ENCODE measurements at places on chromosomes 3 and 15.

DNA sequence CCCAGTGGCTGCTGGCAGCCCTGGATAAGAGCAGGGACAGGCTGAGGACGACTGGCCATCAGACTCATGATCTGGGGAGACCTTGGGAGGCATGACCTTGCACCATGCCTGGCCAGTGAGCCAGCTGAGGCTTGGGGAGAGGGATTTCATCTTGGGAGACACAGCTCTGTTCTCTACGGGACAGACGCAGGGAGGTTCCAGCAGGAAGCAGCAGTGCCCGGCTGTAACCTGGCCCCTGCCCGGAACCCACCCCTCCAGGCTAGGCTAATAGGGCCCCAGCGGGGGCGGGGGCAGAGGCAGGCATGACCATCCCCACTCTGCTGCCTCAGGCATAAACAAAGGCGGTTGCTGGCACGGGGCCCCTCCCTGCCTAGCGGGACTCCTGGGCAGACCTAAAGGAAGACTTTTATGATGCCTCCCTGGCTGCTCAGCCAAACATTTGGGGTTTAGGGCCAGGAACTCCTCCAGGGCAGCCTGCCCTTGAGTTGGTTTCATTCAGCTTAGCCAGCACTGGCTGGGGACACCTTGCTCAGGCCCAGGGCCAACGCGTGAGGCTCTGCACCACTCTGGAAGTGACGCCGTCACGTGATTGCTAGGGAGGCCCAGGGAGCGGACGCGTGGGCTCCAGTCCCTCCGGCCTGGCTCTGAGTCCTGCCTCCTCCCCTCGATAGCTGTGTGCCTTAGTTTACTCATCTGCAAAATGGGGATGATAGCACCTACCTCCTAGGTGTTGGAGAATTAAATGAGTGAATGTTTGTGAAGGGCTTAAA, 27.6 kb downstream of the HDAC11 start:
- no peak for DNase-seq

DNA sequence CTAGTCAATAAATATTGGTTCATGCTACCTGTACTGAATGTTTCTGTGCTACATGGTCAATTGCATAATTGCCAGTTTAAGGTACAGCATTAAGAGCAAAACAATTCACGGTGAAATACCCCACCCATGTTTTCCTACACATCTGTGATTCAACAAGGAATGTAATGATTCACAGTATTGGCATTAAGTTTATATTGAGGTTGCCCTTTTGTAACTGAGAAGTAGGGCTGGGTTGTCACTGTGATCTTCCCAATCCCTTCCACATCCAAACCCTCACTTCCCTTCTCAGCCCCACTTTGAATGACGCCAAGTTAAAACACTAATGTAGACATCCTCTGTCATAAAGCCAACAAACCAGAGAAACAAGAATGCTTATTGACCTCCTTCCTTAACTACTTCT, 112.0 kb upstream of the TJP1 start:
- no peak for DNase-seq

- no peak for DNase-seq
Observed at GRCh38 chr3:130299531-130299930, 45.9 kb upstream of the COL6A5 start.

DNA sequence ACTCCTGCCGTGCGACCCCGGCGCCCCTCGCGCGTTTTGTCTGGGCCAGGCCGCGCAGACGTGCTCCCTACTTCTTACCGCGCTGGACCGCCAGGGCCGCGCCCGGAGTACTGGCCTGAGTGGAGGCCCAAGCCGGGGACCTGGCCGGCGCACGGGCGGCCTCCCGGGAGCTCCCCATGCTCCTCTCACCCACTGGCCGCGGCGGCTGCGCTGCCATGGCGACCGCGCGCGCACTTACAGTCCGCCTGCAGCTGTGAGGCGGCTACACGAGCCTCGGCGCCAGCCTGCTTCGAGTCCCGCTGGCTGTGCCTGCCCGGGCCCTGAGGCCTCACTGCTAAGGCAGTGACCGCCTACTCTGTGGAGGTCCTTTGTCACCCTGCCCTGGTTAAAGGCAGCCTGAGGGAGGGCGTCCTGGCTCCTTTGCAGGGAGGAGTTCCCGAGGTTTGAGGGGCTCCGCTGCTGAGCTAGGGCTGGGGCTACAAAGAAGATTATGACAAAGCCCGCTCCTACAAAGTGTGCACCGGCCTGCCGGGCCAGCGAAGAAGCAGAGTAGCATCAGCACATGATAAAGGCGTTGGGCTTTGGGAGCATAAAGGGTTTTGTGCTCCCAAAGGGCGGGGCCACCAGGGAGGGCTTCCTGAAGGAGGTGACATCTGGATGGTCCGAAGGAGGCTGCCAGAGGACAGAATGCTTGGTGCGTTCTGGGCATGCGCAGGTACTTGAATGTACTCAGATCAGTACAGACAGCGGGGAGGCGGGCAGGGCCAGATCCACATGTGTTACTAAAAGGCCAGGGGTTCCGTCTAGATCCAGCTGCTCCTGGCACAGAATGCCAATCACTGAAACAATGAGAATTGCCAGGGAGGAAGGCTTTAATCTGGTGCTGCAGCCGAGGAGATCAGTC, at the start of the genes LRRC34 and LRRIQ4:
TSS of gene LRRC34 (minus strand) at position 573 of the 904 bp plus-strand sequence. CDS start at position 217, 356 bp downstream.
TSS of gene LRRIQ4 (plus strand) at position 539 of the 904 bp plus-strand sequence. CDS start 9,052 bp downstream, outside the sequence.
- DNase-seq = peak; percentile 61

DNA sequence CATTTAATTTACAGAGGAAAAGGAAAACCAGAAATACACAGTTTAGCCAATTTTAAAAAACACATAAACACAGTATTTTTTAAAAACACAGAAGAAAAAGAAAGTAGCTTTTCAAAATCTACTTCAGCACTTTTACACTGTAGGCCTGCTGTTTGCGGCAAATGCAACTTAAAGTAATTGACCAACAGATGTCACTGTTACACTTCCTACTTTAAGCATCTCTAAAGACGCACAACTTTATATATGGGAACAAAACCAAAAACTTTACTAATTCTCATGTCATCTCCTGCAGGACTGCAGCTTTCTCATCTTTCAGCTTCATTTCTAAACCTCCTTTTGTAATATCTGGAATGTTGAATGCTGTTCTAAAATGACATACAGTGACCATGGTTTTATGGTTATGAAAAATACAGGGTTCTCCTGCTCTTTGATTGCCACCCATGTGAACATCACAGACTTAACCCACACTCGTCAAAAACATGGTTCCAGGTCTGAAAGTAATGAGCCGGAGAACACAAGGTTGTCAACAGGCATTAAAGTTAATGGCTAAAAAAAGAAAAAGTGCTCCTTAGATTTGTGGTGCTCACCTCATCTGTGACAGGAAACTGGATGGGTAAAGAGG, 107.9 kb downstream of the FMN1 start:
- peak; percentile 67 for DNase-seq

GRCh38 chr15:32918547-32918946, 200.7 kb downstream of the GREM1 start:
- DNase-seq = no peak

DNA sequence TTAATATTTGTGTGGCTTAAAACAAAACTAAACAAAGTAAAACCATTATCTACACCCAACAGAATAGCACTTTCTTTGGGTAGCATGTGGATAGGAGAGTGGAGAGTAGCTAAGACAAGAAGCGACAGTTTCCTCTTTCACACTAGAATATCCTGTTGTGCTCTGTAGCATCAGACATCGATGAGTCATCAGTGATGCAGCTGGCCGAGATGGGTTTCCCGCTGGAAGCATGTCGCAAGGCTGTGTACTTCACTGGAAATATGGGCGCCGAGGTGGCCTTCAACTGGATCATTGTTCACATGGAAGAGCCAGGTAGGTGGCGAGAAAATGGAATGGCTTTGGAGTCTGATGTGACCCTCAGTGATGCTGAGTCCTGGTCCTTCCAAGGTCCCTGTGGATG, 108.1 kb downstream of the USP13 start:
- DNase-seq = peak; percentile 68

DNA sequence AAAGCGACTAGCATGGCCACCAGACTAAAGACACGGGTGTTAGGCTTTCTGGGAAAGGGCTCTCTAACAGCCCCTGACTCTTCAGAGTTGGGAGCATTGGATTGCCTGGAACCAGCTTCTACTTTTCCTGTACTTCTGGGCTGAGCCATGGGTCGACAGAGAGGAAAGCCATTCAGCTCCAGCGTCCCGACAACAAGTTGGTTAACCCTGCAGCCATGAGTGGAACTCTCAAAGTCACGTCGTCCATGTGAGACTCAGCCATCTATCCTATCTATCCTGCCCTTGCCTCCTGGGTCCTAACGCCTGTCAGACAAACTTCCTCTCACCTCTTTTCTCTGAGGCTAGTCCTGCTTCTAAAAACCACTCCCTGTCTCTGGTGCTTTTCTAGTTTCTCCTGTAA, 32.6 kb upstream of the TBC1D5 start:
- no peak for DNase-seq

GRCh38 chr3:198080521-198081384, 120.7 kb downstream of the LMLN start:
- peak; percentile 87 for DNase-seq

DNA sequence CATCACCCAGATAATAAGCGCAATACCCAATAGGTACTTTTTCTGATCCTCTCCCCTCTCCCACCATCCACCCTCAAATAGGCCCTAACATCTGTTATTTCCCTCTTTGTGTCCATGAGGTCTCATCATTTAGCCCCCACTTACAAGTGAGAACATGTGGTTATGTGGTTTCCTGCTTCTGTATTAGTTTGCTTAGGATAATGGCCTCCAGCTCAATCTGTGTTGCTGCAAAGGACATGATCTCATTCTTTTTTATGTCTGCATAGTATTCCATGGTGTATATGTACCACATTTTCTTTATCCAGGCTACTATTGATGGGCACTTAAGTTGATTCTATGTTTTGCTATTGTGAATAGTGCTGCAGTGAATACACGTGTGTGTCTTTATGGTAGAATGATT, 165.4 kb downstream of the MBNL1 start:
- DNase-seq = no peak

DNA sequence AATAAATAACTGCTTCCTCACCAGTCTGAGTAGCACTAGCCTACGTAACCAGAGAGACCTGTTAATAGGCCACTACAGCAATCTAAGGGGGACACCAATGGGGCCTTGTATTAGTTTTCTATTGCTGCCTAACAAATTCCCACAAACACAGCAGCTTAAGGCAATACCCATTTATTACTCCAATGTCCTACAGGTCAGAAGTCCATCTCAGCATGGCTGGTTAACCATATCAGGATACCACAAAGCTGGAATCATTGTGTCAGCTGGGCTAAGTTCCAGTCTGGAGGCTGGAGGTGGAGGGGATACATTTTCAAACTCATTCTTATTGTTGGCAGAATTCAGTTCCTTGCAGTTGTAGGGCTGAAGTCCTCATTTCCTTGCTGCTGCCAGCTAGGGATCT, 331.9 kb downstream of the ULK4 start:
- DNase-seq = no peak

DNA sequence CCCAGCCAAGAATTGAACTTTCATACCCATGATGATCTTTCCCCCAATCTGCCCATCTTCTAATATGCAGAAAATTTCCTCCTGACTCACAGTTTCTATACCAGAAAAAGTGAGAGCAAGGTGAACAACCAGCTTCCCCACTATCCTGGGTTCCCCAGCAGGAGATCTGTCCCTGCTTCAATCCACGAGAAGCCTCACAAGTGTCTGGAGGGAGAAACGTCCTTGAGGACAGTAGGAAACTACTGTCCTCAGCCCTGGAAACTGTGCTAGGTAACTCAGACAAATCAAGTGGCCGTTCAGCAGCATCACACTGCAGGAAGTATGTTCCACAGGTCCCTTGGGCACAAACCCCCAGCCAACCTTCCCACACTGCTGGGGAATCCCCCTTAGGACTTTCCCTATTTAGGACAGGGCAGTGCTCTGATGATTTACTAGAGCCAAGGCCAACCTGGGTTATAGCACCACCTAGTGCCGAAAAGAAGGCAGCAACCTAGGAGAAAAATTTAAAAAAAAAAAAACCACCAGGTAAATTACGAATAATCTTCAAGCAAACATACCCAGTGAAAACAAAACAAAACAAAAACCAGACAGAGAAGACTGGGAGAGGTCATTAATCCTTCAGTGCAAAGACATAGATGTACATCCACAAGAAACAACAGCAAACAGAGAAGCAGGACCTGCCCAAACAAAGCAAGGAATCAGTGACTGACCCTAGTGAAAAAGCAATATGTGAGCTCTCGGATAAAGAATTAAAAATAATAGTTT, 36.0 kb downstream of the MORC1 start:
- DNase-seq = peak; percentile 88

Measured in inflammatory macrophage treated with lipopolysaccharide for 1 hour (primary cell).